ENCODE measurements at places on chromosomes 1 and 21.

DNA sequence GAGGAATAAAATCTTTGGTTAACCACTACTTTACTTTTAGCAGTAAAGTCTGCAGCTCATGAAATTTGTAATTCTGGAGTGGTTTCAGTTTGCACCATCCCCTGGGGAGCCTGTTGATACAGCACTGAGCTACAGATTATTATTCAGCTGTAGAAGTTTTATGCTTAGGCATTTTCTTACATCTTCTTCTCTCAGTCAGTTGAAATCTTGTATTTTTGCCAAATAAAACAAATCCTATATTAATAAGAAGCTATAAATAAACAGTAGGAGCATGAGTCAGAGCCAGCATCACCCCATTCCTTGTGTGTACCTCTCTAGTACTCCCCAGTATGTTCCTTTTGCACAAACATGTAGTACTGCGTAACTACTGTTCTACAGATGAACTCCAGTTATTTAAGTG is 118.9 kb downstream of the ATF6 start:
- no peak for DNase-seq

DNA sequence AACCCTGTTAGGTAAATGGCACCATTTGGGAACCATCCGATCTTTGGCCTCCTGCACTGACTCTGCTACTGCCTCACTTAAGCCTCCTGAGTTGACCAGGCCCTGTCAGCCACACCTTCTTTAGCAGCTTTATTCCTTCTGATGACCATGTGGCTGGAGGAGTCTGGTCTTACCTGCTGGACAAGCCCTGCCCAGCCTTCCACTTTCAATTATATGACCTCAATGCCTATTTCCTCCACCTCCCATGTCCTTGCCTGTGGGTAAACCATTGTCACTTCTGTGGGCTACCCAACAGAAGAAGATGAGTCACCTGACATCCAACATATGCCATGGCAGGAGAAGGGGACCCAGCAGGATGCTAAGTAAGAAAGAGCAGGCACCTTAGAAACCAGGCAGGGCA is 393.8 kb downstream of the NTNG1 start:
- no peak for DNase-seq

DNA sequence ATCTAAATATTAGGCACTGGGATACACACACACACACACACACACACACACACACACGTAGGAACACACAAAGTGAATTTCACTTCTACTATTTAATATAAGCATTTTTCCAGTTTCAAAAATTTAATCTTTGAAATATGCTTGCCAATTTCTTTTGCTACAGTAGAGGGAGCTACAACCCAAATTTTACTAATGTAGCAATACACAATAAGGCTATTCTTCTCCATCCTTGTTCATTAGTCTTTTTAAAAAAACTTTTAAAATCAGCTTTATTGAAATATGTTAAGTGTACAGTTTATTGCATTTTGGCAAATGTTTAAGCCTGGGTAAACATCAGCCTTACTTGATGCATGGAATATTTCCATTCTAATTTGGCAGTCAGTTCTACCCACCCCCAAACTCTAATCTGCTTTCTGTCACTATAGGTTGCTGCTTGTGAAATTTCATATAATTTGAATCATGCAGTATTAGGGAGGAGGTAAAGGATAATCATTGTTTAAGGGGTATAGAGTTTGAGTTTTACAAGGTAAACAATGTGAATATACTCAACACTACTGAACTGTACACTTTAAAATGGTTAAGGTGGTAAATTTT is 93.0 kb upstream of the TENT5C start:
- DNase-seq, result peak; percentile 17

- no peak for DNase-seq
These were observed 4.7 kb upstream of the PFKL start for GRCh38 chr21:44295163-44295573.

GRCh38 chr1:30728832-30729638 is 5.7 kb upstream of the MATN1 start:
- no peak for DNase-seq

DNA sequence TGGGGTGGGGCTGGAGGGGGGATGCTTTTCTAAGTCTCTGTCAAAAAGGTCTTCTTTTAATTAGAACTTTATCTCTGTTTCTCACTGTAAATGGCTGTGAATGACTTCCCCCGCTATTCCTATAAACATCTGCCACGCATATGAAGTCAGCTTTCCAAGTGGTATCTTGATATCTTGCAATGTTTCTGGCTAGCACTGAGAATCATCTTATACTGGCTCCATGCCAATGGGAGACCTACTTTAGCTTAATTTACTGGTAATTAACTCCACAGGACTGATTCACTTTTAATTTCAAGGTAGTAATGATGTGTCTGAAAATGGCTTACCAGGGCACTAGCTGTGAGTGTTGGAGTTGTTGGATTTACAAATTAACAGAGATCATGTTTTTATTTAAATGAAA is 4.3 kb downstream of the GPR88 start:
- no peak for DNase-seq

DNA sequence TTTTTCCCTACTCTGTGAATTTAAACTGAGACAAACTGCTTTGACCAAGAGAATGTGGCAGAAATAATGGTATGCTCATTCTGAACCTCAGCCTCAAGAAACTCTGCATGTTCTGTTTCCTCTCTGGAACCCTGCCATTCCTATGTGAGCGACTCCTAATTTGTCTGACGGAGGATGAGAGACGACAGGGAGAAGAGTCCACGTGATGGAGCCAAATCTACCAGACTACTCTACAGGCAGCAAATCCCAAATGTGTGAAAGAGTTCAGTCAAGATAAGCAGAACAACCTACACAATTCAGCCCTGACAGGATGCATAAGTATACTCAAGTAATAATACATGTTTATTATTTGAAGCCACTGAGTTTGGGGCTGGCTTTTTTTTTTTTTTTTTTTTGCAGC is 153.5 kb downstream of the DPYD start:
- no peak for DNase-seq
